Hematopoietic multipotent progenitor cell treated with erythropoietin and hydrocortisone succinate and interleukin-3 and kit ligand, for 6 days (in vitro differentiated cells): ENCODE measurements at places on chromosomes 2 and 18.
A peak's percentile ranks its signal among the peaks of the same experiment; 100 is the strongest.

GRCh38 chr18:58252166-58252565 lies 208.1 kb downstream of the NEDD4L start:
- no peak for DNase-seq

DNA sequence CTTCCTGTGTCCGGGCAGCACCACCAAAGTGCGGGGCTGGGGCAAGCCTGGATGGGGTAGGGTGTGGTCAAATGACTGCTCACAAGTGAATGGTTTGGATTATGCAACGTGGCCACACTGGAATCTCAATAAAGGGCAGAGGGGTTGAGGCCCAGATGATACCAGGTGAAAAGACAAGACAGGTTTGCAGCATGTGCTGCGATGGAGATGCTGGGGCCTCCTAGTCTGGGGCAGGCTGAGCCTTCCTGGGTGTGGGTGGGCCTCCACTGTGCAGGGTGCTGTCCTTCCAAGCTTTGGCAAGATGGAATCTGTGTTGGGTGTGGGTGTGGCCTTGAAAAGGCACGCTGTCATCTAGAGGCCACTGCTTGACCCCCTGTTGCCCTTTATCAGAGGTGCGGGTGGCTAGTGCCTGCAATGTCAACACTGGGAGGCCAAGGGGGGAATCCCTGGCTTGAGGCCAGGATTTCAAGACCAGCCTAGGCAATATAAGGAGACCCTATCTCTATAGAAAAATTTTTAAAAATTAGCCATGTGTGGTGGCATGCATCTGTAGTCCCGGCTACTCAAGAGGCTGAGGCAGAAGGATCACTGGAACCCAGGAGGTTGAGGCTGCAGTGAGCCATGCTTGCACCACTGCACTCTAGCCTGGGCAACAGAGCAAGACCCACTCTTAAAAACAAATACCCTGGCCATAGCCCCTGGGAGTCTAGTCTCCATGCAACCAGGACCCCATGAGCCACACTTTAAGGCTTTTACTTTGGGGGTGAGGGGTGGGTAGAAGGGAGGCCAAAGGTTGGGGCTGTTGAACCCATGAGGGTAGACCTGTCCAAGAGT lies 13.8 kb downstream of the RRM2 start:
- DNase-seq = peak; percentile 37

DNA sequence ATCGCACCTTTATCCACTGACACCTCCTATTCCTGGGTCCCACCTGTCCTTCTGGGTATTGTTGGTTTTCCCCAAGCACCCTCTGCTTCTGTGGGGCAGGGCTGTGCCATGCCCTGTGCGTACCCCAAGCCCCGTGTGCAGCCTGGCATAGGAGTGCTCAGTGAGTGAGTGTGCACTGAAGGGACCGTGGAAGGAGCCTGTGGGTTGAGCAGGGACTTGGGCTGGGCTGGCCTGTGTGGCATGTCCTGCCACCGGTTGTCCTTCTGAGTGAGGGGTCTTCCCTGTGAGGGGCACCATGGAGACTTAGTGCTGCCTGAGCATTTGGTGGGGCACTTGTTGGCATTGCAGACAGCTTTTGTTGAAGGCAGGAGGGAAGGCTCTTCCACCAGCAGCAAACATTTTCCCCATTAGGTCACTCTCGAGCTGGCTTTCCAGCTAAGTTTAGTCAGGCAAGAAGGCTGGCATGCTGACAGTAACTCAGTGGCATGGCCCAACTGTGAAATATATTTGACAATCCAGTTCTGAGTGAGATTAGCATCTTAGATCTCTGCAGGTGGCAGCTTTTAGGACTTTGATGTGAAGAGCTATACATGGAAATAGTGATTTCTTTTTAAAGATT lies 64.7 kb downstream of the LPIN1 start:
- no peak for DNase-seq

GRCh38 chr2:183543731-183544130 lies 419.5 kb downstream of the NUP35 start:
- DNase-seq = no peak

DNA sequence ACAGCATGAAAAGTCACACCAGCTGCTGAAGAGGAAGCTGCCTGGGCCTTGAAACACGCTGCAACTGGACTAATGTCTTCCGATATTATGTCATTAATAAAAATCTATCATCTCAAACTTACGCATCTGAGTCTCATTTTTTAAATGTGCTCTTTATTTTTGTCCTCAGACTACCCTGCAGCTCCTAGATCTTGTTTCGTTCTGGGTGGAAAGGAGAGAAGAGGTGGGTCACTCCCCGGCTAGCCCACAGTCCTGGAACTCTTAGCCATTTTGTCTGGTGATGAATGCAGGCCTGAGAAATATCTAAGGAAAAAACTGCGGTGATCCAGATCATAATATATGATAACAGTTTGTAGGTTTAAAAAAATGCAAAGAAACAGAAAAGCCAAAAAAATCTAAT lies 73.3 kb downstream of the TXNL1 start:
- no peak for DNase-seq

GRCh38 chr18:69447886-69448285 lies 47.2 kb downstream of the DOK6 start:
- DNase-seq = no peak

DNA sequence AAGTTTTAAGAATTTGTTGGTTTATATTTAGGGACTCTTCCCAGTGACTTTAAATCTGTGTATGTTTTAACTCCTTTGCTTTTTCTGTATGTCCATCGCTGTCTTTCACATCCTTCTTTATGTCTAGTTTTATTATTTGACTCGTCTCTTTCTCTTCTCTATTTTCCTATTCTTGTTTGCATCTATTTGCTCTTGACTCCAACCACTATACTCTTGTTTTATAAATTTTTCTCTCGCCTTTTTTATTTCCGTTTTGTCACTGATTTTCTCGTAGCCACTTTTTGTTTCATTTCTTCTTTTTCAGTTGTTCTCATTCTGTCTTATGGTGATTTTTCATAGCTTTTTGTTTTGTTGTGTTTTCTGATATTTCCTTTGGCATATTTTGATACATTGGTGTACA lies 170.5 kb upstream of the NETO1 start:
- no peak for DNase-seq

- no peak for DNase-seq
These were observed 135.1 kb upstream of the KLF7 start for GRCh38 chr2:207300817-207301216.

DNA sequence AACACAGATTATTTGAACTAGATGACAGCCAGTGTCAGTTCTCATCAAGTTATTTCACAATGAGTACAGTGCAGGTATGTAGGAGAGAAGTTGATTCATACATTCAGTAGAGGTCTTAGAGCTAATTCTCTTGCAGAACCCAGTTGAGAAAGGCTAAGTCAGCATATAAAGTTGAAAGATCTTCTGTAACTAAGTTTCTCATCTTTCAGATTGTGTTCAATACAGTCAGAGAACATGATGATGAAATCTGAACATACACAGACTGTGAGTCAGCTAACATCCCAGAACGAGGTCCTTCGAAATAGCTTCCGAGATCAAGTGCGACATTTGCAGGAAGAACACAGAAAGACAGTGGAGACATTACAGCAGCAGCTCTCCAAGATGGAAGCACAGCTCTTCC lies 41.9 kb upstream of the LIMS1 start:
- DNase-seq = no peak

DNA sequence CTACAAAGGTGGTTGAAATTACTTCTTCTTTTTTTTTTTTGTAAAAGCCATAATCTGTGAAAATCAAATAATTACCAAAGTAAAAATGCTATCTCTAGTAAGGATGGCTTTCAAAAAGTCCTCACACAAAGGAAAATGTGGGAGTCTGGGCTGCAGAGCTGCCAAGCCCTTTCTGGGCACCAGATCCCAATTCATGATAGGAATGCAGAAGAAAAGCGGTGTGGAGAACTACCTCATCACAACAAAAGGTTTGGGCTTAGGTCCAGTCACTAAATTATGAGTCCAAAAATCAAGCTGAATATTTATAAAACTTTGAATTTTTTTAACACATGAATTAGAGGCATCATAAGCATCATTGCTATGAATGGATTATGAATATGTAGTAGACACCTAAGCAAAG lies 30.8 kb upstream of the EPHA4 start:
- DNase-seq = no peak

GRCh38 chr2:147630585-147630984 lies 214.2 kb upstream of the ACVR2A start:
- DNase-seq = peak; percentile 26

- DNase-seq = no peak
These were observed 136.9 kb downstream of the HDAC4 start for GRCh38 chr2:239263669-239264491.

GRCh38 chr2:236026841-236027240 lies 141.3 kb downstream of the GBX2 start:
- no peak for DNase-seq

GRCh38 chr2:127158614-127159290 lies 51.8 kb upstream of the BIN1 start:
- peak; percentile 15 for DNase-seq

- no peak for DNase-seq
These were observed 124.5 kb upstream of the BARD1 start for GRCh38 chr2:214934006-214934405.
